GM12891 (cell line): ENCODE measurements at places on chromosomes 3 and 15.

GRCh38 chr3:61200270-61200669 lies 51.0 kb downstream of the FHIT start:
- DNase-seq: no peak

DNA sequence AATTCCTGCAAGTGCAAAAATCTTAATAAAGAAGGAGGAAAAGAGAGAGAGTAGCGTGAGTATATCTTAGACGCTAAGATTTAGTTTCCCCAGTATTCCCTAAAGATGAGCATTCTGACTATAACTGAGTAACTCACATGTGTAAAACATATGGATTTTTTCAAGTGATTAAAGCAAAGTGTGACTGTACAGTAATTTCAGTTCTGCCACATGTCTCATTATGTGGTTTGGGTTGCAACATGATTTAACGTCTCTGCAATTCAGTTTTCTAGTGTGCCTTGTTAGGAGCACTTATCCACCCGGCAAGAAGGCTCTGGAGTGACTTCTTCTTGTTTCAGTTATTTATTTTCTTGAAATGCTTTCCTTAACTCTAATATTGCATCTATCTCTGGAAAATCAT lies 514.1 kb downstream of the ROBO1 start:
- DNase-seq: no peak

DNA sequence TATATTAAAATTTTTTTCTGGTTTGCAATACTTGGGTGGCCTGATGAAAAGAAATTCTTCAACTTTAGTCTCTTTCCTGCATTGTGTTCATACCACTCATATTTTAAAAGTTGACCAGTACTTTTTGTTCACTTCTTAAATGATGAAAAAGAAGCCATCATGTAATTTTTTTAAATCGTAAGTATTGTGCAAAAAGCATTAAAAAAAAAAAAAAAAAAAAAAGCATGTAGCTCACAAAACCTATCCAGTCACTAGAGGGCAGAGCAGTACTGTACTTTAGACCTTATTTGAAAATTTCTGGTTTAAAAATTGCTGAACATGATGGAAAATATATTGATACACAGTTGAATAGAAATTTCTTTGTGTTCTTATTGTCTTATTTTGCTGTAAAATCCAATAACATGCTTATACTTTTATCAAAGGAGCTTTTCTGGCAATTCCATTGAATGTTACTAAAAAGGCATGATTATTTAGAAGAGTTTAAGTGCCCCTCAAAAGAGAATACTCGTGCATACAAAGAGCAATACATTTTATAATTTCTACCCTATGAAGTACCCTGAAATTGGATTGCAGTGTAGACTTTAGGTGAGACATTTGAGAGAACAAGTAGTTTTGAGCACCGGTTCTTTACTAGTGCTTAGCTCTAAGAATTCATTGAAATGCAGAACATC lies 137.7 kb downstream of the BBX start:
- DNase-seq: no peak

DNA sequence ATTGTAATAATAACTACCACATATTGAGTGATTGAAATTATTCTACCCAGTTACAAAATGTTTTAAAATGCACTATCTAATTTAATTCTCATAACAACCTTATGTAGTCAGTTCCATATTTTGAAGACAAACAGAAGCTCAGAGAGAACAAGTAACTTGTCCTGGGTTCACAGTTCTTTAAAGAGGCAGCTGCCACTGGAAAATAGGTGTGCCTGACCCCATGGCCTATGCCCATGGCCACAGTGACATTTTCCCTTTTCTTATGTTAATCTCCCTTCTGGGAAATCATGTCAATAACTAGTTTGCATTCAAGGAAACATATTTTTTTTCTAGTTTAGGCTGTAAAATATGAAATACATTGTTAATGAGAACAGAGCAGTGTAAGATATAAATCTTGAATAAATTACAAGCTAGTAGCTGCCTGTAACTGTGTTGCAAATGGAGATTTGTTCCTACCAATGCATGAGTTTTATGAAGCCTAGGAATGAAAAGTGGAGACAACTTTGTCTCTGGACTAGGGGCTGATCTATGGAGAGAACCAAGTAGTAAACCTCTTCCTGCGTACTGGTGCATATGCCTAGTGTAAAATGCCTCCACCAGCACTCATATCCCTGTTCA lies 1018.0 kb downstream of the NTRK3 start:
- no peak for DNase-seq

DNA sequence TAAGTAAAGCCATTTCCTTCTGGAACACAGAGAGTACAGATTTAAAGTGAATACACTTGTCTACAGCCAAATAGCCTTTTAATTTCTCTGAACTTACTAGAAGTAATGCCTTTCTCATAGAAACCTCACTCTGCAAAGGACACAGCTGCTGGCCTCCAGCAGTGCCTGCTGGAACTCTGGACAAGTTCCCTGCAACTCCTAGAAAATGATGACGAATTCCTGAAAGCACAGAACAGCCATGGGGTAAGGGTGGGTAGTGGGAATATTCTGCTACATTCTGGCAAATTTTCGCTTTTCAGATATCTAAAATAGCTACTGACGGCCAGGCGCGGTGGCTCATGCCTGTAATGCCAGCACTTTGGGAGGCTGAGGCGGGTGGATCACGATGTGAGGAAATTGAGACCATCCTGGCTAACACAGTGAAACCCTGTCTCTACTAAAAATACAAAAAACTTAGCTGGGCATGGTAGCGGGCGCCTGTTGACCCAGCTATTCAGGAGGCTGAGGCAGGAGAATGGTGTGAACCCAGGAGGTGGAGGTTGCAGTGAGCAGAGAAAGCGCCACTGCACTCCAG lies 34.4 kb downstream of the RYK start:
- no peak for DNase-seq

DNA sequence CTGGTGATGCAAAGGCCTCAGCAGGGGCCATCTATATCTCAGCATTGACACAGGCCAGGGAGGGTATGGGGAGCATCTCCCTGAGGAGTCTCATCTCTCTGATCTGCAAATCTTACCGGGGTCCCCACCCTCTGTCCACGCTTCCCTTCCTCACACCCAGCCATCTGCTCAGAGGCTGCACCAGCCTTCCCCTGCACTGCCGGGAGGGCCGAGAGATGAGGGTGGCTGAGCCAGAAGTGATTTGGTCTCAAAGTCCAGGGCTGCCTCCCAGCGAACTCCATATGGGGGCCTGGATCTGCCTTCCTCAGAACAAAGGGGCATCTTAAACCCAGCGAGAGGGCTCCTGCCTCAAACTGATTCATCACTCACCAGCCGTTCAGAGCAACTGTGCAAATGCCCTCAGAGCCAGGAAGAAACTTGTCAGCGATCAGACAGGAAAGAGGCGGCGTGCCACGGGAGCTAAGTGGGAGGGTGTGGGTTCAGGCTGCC lies 4.6 kb downstream of the IGDCC3 start:
- DNase-seq: no peak

- DNase-seq: no peak
These were observed 150.8 kb upstream of the BNIP2 start for GRCh38 chr15:59839906-59840305.

- DNase-seq: no peak
These were observed 141.6 kb downstream of the THRB start for GRCh38 chr3:24352893-24353553.

DNA sequence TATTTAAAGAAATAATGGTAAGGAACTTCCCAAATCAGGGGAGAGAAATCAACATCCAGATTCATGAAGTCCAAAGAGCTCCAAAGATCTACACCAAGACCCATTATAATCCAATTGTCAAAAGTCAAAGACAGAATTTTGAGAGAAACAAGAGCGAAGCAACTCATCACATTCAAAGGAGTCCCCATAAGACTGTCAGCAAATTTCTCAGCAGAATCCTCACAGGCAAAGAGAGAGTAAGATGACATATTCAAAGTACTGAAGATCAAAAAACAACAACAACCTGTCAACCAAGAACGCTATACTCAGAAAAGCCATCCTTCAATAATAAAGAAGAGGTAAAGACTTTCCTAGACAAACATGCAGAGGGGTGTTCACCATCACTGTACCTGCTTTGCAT lies 342.1 kb downstream of the TIGIT start:
- DNase-seq: no peak

DNA sequence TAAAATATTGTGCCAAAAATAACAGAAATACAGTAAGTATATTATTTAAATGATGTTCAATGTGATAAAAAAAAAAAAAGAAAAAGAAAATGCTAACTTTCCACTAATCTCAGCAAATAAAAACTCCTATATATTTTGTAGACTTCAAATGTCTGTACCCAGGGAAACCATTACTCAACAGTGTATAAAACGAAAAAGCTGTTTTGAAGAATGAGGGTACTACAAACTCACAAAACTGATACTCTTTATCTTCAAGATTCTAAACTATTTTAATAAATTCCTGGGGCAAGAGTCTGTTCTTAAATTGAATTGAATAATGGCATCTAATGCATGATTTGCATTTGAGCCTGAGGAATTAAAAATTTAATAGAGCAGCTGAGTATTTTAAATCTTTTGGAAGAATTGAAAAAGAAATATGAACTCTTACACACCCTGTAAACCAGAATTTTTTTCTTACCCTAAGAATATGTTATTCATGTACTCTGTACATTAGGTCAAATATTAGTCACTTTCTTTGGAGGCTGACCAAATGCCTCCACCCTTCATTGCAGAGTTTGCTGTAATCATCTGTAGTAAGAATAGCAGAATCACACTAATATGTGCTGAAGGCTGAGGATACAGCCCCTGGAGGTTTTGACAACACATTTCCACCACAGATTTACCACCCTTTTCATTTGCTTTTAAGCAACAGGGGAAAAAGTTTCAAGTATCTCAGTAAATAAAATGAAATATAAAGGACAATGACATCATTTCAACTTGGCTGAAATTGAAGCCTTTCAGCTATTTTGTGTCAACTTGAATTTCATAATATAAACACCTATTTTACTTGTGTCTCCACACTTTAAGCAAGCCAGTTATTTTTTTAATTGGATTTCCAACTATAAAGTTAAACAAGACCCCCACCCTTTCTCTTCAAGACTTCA lies 79.7 kb downstream of the FBN1 start:
- no peak for DNase-seq

DNA sequence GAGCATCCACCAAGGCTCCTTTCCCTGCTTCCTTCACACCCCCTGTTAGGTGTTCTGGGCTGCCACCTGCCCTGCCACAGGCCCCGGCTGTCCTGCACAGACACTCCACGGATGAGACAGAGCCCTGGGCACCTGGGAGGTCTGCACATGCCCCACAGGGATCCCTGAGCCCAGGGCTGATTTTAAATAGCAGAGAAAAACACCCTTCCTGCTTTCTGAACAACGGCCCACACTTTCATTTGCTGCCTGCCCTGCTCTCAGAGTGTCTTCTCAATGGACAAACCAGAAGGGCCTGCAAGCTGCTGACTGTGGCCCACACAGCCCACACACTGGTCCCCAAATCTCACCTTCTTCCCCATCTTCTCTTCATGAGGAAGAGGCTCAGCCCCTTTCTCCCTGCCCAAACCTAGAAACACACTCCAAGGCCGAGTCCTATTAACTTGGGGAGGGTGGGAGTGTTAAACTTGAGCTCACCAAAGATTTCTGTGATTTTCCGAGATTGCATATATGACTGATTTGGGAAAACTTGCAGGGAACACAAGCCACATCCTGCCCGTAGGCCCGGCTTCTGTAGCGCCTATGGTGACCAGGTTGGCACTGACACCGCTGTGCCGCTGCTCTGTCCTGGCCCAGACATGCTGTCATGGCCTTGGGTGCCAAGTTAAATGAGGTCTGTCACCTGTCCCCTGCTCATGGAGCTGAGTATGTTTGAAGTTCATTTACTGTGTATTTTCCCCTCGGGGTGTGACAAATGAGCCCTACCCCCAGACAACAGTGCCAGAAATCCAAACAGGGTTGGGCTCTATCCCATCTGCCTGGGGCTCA lies 47.2 kb upstream of the KLF13 start:
- no peak for DNase-seq

DNA sequence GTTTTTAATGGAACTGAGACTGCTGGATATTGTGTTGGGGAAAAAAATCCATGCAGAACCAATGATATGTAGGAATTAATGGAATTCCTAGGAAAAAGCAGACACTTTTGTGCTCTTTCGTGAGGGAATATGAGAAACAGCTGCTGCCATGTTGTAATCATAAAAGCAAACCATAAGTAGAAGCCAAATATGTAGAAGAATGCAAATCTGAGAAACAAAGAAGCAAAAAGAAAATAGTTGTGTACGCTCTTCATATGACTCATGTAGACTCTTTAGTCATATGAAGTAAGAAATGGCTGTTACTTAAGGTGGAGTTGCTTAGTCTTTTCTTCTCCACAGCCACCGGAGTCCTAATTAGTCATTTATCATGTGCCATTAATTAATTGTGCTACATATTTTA lies 298.6 kb upstream of the ZNF717 start:
- DNase-seq: no peak

- no peak for DNase-seq
These were observed 40.0 kb upstream of the ATP10A start for GRCh38 chr15:25903024-25903581.

DNA sequence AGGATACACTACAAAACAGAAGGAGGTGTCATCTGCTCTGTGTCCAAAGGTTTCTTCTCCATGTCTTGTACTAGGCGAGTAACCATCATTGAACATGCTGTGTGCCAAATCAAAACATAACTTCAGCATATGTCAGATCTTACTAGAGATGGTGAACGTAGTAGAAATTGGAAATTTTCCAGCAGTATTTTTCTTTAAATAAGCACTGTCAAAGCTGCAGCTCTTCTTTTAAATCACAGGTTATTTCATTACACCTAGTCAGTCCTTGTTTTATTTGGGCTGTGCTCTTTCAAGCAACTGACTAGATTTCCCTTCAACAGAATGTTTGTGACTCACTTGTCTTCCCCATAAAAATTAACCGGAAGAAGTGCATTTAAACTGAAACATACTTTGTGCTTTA lies 46.5 kb downstream of the MSL2 start:
- no peak for DNase-seq

- DNase-seq: no peak
These were observed 85.9 kb downstream of the AQR start for GRCh38 chr15:34883633-34884032.
